Aorta (tissue), 5 donors: ENCODE measurements at places on chromosomes 3 and 15. TPM values are rescaled to one million over a fixed set of nuclear protein-coding genes. Genes with fewer than 3 reads are reported as not detected.
A peak's percentile ranks its signal among the peaks of the same experiment; 100 is the strongest.

DNA sequence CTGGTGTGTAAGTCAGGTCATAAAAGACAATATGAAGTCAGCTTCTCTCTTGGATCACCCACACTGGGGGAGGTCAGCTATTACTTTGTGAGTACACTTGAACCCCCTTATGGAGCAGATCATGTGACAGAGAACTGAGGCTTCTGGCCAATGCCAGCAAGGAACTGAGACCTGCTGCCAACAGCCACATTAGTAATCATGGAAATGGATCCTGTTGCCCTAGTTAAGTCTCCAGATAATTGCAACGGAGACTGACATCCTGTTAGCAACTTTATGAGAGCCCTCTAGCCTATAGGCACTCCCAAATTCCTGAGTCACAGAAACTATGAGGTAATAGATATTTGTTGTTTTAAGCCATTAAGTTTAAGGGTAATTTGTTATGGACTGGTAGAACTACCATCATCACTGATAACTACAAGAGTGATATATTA is 110.4 kb upstream of the GMNC start:
- DNase-seq = no peak

DNA sequence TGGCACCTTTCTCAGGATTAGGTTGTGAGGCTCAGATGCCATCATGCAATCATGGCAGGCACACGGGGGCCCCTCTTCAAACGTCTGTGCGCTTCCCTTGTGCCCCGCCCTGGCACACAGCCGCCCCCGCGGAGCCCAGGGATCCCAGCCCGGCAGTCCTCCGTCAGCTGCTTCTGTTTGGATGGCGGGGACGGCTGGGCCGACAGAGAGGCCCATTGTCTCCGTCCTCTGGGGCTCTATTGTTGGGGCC is 849 bp upstream of the HDAC11 start:
- peak; percentile 59 for DNase-seq

DNA sequence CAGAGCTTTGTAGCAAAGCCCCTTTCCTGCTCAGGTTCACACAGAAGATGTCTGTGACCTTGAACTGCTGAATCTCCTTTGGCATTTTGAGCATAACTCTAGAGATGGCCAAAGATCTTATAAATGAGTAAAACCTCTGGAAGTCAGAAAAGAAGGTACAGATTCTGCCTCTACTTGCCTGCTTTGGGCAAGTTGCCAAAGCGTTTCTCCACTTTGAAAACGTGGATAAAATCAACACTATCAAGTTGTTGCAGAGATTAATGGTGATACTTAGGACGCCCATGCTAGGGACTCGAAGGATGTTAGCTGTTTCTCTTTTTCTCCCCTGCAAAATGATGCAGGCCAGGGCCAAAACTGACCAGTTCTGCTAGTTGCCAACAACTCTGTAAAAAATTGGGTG is 68.0 kb upstream of the CMTM7 start:
- no peak for DNase-seq

DNA sequence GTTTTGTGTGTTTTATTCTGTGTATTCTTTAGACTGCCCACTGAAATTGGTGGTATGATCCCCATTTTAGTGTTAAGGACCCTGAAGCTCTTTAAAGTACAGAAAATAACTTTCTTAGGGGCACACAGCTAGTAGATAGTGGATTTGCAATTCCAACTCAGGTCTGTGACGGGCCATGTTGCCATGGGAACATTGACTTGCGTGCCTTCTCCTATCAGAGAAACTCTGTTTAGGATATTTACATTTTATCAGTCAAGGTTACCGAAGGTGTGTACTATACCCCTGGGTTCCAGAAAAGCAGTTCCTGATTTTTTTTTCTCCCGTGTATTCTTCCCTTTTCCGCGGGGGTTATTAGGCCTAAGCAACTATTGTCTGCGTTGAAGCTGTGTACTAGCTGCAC is 19.4 kb downstream of the MYZAP start:
- no peak for DNase-seq

GRCh38 chr3:181329024-181329423 is 339.5 kb upstream of the DNAJC19 start:
- DNase-seq = no peak

BFSP2 gene
- total RNA-seq = not detected

GRCh38 chr3:6512172-6512800 is 348.6 kb upstream of the GRM7 start:
- DNase-seq = no peak

PTH1R gene
- total RNA-seq = 6.7 TPM

PPP1R14D gene
- total RNA-seq = not detected

ADIPOQ gene
- 2.9 TPM for total RNA-seq

DNA sequence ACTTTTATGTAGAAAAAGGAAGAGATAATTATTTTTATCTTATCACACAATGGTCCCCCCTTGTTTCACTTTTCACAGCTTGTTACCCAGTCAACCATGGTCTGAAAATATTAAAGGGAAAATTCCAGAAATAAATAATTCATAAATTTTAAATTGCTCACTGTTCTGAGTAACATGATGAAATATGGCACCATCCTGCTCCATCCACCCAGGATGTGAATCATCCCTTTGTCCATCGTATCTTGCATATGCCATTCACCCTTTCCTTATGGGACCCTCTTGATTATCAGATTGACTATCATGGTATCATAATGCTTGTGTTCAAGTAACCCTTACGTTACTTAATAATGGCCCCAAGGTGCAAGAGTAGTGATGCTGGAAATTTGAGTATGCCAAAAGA is 43.7 kb downstream of the ANKRD28 start:
- no peak for DNase-seq

GRCh38 chr3:100319951-100320350 is 14.6 kb upstream of the NIT2 start:
- DNase-seq = no peak

DNA sequence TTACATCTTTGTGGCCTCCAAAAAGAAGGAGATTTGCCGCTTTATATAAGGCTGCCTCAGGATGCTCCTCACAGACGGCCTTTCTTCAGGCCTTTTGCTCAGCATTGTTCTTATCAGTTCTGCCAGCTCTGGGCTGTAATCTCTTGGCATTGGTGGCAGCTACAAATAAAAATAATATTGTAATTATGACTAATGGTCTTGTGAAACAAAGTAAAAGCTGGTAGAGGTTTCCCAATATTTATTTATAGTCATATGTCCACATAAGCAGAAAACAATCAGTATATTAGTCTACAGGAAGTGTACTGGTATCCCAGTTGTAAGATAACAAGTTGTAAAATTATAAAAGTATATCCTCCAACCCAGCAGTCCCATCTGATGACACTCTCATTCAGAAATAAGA is 7.3 kb downstream of the NEK4 start:
- DNase-seq = no peak

DNA sequence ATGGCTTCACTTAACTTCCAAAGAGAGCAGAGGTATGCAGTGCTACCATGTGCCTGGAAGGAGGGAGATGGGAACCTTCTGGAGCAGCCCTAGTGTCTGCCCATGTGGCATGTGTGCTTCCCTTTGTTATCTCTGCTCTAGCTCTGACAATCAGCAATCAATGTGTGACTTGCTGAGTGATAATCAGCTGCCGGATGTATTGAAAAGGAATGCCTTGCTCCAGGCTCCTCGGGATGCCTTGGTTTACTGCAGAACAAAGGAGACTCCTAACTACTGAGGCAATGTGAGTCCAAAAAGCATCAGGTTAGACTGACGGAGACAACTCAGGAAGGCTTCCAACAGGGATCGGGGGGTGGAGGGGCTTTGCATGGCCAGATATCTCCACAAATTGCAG is 36.0 kb upstream of the CORO2B start:
- no peak for DNase-seq

ANKRD63 gene
- total RNA-seq = not detected

DNA sequence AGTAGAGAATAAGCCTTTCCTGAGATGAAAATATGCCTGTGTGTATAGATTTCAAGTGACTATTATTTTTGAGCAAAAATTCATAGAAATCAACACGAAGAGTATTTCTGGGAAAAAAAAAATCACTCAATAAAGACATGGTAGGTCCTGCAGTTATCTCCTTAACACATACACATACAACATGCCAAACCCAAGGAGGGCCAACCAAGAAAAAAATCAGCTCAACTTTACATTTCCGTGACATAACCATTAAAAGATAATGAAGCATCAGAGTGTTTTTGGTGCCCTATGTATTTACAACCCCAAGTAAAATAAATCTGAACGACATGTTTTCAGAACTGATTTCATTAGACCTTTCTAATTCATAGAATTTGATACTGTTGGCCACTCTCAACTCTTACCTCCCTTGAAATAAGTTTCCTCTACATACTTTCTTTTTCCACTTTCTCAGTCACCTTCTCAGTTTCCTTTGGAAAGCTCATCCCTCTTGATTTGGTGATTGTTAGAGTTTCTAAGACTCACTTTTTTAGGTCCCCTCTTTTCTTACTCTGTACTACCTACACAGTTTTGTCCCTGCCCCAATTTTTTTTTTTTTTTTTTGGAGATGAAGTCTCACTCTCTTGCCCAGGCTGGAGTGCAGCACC is 162.3 kb downstream of the TBL1XR1 start:
- no peak for DNase-seq

DNA sequence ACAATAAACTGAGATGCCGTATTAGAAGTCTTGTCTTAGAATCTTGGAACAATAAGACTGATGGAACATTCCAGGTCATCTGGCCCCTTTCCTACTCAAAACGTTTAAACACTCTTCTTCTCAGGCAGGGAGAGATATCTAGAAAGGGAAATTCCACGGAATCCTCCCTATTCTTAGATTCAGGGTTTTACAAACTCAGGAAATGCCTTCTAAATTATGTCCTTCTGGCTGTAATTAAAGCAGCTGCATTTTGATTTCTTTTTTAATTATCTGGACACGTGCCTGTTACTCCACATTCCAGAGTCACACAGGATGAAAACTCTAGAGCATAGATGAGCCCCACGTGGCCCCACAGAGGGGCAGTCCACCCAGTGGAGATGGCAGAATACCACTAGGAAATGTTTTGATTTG is 41.5 kb upstream of the MTMR10 start:
- DNase-seq = no peak

DNA sequence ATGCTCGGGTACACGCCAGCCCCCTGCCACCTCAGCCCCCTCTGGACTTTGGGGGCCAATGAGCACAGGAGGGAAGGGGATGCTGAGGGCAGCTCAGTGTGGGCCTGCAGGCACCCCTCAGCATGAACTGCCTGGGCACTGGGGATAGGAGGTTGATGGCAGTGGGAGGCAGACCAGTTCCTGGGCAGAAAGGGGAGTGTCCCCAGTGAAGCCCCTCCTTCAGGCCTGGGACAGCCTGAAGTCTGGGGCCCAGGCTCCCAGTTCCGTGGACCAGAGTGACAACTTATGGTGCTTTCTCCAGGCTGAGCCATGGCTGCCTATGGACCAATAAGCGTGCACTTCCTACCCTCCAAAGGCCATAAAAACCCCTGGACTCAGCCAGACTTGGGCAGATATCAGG is 63.3 kb upstream of the IMPG2 start:
- DNase-seq = no peak
